Skeletal muscle cell (primary cell): ENCODE measurements at places on chromosomes 5 and 9.

- DNase-seq = no peak
Observed at GRCh38 chr9:38022995-38023394, 46.0 kb downstream of the SHB start.

DNA sequence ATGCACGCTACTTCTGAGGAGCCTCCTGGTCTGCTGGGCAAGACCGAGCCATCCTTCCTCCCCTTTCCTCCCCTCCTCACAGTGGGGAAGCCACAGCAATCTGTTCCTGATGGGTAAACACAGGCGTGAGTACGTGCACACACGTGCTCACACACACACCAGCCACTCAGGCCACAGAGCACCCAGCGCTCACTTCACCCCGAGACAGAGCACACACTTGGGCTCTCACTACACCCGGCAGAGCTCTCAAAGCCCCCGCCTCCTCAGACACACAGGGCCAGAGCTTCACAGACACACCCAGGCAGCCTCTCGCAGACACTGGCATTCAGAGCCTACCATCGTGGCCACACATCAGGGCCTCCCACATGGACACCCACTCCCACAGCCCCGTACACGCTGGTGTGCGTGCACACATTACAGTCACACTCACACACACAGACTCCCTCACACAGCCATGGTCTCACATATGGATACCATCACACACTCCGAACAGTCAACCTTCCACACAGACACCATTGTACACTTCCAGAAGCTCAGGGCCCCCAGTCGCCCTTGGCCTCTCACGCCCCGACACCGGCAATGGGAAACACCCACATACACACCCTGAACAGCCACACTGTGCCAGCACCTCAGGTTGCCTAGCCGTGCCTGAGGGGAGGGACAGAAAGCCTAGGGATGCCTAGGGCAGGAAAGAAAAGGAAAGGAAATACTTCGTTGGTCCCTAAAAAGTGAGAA lies 13.5 kb downstream of the CNTFR start:
- no peak for DNase-seq

DNA sequence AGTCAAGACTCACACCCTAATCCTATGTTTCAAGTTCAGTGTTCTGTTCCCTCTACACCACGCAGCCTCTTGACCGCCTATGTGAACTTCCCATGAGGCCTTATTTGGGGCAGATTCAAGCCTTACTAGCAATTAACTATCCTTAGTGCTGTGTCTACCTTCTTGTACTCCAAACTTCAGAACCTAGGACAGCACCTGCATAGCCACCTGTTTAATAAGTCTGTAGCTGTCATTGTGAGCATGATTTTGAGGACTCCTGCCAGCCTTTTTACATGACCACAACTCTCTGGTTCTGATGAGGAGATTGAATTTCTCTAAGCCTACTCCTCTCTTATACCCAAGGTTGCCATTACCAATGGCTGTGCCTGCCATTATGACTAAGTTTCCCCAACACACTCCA lies 50.8 kb upstream of the PCSK1 start:
- no peak for DNase-seq

GRCh38 chr5:23627976-23628375 lies 120.6 kb downstream of the PRDM9 start:
- no peak for DNase-seq

- no peak for DNase-seq
Observed at GRCh38 chr9:131411719-131412681, 18.1 kb downstream of the PRRC2B start.

DNA sequence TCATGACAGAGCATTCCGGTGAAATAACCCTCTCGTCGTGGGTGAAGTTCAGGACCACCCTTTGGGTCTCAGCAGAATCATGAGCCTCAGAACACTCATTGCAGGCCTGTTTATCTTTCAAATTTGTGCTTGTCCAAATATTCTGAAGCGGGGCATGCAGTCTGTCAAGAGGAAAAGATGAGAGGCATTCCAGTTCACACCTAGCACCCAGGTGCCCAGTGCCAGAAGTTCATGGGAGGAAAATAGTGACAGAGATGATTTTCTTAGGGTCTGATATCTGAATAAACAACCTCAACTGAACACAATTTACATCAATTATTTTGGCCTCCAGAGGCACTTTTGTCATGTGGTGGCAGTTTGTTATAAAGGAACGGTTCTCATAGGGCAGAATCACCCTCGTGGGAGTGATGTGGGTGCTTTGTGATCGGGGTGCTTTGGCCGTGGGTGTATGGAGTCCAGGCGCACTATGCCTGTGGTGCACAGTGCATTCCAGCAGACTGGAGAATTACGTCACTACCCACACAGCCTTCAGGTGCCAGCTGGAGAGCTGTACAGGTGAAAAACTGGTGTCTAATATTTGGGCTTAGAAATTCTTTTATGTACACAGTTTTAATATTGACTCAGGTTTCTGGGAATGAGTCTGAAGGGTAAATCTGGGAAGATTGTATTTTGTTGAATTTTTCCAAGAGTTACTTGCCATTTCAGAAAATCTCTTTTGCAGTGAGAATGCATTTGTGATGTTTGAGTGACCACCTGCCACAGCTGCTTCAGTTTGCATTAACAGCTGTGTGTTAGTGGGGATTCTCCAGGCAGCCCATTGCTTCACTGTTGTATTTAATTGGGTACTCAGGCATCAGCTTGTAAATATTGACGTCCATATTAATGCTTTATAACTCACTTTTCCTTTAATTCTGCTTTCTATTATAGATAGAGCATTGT lies 289.3 kb downstream of the FANCC start:
- DNase-seq = no peak

DNA sequence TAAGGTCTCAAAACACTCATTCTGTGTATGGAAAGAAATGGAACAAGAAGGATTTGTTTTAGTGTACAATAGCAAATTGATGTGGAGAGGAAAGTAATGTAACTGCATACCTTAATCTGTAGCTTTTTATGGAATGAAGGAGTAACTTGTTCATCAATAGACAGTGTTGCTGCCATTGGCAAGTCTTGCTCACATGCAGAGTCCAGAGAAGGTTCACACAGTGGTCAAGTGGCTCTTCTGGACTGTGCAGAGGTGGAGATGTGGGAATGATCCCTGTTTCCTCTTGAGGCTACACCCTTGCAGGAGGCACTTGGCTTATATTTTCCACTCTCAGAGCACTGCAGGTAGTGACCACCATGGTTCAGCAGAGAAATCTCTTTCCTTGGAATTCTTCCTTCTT lies 132.9 kb upstream of the ANKH start:
- no peak for DNase-seq

GRCh38 chr9:98009437-98009836 lies 26.3 kb downstream of the ANP32B start:
- DNase-seq = no peak

DNA sequence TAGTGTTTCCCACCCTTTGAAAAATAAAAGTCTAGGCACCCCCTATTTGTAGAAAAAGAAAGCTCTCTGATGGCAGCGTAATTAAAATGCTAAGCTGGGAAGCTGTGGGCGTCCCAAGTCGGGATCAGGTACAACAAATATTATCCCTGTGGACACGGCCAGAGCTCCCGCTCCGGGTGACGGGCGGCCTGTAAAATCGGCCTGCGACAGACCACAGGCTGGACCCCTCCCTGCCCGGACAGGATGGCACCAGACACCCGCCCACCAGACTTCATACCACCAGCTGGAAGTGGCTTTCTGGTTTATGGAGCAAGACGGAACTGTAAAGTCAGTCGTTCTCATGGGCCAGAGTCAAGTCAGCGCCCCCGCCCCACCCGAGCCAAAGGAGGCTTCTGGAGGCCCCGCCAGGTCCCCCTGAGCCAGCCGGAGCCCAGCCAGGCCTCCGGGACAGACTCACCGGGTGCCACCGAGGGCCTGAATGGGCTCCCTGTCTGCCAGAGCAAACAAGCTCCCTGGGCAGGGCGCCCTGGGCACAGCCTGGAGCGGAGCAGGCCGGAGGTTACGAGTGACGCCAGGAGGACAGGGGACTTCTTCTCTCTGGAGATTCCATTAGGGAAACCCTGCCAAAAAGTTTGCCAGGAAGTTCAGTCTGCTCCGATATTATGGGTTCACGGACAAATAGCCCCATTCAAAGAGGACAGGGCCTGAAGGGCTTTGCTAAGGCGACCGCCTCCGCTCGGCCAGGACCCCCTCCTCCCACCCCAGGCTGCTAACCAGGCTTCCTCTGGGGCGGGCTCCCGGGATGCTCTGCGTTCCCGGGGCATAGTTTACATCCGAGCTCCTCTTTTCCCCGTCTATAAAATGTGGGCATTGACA lies 173.7 kb downstream of the ERCC6L2 start:
- no peak for DNase-seq

DNA sequence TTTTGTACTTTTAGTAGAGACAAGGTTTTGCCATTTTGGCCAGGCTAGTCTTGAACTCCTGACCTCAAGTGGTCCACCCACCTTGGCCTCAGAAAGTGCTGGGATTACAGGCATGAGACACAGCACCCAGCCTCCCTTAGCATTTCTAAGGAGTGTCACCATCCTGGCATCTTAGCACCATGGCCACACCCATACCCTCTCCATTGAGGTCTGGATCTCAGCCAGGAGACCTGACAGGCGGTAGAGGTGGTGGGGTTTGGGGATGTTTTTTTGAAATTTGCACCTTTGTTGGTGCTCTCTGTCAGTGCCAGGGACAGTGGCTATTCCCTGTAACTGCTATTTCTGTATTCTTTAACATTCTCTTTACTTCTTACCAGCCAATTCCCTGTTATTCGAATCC lies 72.5 kb downstream of the TRIM36 start:
- no peak for DNase-seq

DNA sequence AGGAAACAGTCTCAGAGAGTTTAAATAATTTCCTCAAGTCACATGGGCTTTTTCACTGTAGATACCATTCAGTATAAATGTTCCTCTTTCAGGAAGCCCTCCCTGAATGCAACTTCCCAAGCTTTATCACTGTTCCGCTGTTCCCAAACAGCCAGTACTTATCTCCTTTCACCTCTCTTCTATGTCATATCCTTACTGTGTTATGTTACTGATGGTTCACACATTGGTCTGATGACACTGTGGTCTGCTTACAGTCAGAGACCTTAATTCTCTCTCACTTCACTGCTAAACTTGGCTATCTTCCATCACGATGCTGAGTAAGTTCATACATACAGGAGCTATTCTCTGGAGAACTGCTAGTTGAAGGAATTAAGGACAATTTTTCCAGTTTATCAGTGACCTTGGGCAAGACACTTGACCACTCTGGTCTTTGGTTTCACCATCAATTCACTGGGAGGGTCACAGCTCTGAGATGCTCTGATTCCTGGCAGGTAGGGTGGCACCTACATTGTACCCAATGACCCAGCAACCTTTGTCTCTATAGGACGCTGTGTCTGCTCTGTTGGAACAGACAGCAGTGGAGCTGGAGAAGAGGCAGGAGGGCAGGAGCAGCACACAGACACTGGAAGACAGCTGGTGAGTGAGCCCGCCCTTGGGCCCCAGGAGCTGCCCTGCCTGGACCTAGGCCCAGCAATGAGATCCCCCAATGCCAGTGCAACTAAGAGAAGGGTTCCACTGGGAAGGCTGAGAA lies 42.1 kb upstream of the RARS1 start:
- DNase-seq = no peak

GRCh38 chr9:123157221-123157620 lies 111.2 kb downstream of the STRBP start:
- DNase-seq = peak; percentile 1

DNA sequence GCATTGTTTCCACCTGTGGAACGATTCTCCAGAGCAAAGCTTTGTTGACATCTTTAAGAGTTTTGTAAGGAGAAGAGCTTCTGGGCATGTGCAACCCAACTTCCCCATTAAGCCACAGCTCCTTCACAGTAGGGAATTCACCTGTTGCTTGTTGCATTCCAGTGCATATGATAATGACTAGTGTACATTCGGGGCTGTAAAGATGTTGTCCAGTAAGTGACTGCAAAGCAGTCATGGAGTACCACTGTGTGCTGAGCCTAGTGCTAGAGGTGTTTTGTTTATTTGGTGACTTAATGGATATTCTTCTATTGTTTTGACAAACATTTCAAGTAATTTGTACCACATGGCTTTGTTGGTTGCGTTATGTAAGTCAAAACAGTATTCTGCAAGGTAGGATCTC lies 12.8 kb downstream of the UGCG start:
- DNase-seq = no peak

DNA sequence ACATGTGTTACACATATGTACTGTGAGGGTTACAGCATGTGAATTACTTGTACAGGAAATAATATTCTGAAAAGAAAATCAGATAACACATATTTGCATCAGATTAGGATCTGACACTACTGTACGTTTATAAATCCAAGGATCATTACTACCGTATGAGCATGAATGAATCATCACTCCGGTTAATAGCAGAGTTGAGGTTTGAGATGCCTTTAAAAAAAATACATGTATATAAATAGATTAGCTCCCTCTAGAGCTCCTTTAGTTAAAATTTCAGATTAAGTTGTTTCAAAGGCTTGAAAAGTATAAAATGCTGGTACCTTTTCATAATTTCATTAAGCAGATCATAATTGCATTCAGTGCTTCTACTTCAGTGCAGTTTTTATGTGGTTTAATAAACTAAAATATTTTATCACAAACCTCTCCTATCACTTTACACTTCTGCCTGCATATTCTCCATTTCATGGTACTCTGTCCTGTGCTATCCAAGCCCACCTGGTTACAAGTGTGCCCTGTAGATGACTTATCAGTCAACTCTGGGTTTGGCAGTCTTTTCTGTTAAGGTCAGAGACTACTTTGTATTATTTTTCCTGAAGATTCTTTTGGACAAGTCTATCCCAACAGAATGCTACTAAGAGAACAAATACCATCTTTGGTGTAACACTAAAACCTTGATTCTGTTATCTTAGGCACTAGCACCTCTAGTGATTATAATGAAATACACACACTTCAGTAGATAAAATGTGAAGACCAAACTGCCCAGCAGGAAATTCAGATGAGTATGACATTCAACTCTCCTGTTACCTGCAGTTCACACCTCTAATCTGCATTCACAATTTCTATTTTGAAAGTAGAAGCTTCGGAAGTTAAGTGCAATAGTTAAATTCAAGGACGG lies 48.0 kb upstream of the POU5F2 start:
- peak; percentile 33 for DNase-seq

DNA sequence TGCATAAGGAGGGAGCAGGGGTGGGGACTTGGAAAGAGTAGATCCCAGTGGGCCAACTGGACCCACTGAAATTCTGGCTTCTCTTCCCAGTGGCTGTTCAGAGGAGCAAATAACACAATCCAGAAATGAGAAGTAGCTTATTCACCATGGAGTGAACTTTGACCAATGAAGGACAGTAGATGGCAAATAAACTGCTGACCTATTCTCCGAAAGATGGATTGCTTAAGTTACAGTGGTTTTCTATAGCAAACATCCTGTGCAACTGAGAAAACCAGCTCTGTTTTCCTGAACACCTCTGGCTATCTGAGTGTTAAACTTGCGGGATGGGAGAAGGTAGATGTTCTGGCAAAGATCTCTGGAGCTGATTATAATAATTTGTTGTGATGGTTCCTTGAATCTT lies 325.1 kb downstream of the SPATA31D1 start:
- DNase-seq = no peak

GRCh38 chr5:33850100-33850594 lies 41.6 kb downstream of the ADAMTS12 start:
- peak; percentile 41 for DNase-seq

- no peak for DNase-seq
Observed at GRCh38 chr5:74631081-74631953, 9.2 kb downstream of the ENC1 start.

- DNase-seq = no peak
Observed at GRCh38 chr5:142636698-142637324, 49.1 kb downstream of the FGF1 start.

- DNase-seq = no peak
Observed at GRCh38 chr9:134069480-134070399, 1.9 kb upstream of the BRD3 start.
